Esophagus squamous epithelium (tissue), 5 donors: ENCODE measurements at places on chromosomes 11 and 22. TPM values are rescaled to one million over a fixed set of nuclear protein-coding genes. Genes with fewer than 3 reads are reported as not detected.

DNA sequence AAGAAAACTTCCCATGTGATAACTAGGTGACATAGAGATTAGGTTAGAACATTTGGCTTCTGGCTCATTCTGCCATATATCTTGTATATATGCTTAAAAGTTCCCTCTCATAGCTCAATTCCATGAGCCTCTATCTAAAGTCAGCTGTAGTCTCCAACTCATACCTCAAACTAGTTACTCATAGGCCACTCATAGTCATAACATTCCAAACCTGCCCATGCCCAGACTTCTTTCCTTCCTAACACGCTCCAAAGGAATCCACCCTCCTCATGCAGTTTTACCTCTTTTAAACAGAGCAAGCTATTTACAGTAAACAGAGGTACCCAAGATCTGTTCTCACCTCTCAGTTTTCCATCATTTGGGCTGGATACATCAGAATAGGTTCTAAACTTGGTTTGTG lies 39.4 kb downstream of the GLYATL2 start:
- DNase-seq = no peak

GRCh38 chr11:93984196-93984567 lies 37.0 kb upstream of the HEPHL1 start:
- DNase-seq = no peak

GRCh38 chr22:47618180-47619010 lies 855.9 kb downstream of the TBC1D22A start:
- DNase-seq = no peak

DNA sequence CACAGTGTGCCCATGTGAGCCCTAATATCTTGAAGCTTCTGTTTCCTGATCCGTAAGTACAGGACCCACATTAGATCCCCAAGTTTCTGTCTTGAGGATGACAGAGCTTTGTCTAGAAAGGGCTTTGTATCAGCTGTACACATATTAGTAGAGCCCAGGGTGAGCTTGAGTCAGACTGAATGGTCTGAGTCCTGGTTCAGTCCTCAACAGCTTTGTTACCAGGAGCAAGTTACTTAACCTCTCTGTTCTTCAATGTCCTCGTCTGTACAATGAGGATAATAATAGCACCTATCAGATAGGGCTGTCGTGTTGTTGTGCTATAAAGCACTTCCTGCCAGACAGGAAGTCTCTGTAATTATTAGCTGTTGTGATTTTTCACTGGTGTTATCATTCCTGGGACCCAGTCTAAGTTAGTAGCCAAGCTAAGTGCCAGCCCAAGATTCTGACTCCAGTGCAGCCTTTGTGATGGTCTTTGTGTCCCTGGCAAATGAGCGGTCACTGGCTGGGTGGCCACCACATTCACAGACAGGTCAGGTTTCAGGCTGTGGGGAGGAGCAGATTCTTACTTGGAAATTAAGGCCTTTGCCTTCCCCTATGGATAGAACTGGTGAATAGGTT lies 6.8 kb downstream of the TOM1 start:
- DNase-seq = no peak

DNA sequence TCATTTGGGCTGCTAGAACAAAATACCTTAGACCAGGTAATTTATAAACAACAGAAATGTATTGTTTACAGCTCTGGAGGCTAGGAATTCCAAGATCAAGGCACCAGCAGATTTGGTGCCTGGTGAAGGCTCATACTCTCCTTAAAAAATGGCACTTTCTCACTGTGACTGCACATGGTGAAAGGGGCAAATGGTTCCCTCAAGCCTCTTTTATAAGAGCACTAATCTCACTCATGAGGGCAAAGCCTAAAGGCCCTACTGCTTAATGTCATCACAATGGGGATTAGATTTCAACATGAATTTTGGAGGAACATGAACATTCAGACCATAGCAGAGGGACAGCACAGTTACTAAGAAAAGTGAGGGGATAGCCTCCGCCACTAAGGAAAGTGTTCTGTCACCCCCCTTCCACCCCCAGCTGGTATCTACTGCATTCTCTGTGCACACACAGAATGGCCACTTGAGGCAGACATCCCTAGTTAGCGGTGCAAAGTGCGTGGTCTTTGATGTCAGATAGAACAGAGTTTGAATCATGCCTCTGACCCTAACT lies 47.2 kb upstream of the CEP295 start:
- DNase-seq = no peak

DNA sequence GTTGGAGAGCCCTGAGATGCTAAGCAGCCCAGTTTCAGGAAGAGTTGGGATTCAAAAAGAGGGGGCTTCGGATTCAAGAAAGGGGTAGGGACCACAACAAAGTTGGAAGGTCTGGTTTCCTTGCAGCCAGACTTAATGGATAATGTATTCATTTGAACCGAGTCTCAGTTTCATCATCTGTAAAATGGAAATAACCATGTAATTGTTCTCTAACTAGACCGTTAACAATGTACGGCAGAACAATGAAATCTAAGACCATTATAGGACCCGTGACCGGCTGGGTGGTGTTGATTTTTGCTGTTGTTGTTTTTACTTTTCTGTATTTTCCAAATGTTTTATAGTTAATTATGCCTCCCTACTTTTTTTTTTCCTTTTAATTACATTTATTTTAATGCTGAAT lies 6.4 kb upstream of the MRPL48 start:
- DNase-seq = no peak

- DNase-seq = no peak
Measured at GRCh38 chr11:119055901-119056300, 1.1 kb downstream of the HYOU1 start.

DNA sequence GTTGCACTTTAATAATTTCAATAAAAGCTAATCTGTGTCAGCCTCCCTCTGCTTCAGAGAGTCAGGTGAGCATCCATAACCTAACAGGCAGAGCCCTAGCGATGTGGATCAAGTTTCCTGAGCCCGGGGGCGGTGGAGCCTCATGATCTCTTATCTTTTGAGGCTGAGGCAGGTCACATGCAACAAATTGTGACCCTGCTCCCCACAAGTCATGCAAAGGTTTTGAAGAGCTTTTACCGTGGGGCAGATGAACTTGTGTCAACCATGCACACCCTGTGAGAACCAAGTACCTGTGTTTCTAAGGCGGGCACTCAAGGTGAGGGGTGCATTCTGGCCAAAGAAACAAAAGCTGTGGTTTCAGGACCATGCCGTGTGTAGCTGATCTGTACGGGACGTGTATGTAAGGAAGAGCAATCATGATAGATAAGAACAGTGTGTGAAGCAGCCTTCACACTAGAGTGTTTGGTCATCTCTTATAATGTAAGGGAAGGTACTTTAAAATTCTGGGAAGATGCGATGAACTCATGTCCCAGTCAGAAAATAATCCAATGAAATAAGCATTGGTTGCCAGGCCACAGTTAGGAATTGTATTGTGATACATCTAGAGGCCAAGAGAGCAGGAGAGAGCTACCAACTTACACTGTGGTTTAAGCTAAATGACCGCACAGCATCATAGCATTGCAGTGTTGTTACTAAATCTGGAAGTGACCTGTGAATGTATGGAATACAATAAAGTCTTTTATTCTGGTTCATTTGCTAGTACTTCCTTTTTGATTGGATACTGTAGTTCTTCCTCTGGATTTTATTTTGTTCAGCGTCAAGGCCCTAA lies 49.8 kb downstream of the DKK3 start:
- no peak for DNase-seq

GRCh38 chr22:42807185-42807584 lies 49.9 kb downstream of the ARFGAP3 start:
- no peak for DNase-seq

- no peak for DNase-seq
Measured at GRCh38 chr11:68649851-68650555, 34.3 kb upstream of the GAL start.

DNA sequence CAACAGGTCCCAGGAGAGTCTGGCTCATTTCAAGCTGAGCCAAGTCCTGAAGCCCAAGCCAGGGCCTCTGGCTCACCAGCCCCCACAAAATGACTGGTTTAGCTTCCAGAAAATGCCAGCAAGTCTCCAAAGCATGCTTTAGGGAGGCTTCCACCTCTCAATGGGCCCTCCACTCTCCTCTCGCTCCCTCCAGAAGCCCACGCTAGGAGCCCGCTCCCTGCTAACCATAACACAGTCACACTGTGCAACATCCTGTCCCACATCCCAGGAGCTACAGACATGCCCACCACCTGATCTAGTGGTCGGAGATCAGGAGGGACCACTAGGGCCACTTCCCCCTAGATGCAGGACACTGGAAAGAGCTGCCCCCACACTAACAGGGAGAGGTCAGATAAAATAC lies 6.9 kb downstream of the SULT4A1 start:
- DNase-seq = no peak

Gene DNAJB7
- not detected for total RNA-seq

Gene NLRP14
- 0.09 TPM for total RNA-seq

Gene MUC15
- total RNA-seq = 14.7 TPM
